ENCODE measurements at places on chromosomes 2 and 18.

- no peak for DNase-seq
Measured at GRCh38 chr18:58288921-58289797, 245.1 kb downstream of the NEDD4L start.

DNA sequence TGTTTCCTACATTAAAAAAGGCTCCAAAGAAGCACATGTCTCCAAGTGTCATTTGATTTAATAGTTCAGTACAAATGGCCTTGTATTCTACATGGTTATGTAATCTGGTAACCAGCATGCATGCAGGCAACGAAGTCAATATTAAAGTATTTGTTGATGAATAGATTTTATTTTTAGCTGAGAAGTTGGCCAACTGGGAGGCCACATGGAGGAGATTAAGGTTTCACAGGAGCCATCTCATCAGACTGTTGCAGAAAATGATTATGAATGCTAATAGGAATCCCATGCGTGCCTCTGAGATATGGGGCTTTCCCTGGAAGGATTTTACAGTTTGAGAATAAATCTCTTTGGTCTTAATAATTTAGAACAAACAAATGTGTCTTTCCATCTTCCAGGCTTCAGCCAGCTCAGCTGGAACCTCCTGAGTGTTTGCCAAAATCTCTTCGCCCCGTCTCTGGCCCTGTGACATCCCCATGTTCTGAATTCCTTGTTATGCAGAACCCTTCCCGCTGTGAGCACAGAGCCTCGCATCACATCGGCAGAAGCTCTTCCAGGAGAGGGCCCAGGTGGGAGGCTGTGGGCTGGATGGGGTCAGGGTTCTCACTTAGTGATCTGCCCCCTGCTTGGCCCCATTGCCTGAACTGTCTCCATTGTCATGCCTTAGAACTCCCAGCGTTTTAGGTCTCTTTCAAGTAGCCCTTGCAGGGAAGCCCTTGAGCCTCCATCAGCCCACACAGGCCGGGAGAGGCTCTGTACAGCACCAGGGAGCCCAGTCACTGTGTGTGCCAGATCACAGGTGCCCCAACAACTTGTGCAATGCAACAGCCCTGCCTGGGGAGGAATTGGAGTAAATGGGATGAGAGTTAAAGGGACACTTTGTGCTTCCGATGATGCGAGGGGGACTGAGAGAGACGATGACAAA, 190.5 kb upstream of the TWIST2 start:
- no peak for DNase-seq

DNA sequence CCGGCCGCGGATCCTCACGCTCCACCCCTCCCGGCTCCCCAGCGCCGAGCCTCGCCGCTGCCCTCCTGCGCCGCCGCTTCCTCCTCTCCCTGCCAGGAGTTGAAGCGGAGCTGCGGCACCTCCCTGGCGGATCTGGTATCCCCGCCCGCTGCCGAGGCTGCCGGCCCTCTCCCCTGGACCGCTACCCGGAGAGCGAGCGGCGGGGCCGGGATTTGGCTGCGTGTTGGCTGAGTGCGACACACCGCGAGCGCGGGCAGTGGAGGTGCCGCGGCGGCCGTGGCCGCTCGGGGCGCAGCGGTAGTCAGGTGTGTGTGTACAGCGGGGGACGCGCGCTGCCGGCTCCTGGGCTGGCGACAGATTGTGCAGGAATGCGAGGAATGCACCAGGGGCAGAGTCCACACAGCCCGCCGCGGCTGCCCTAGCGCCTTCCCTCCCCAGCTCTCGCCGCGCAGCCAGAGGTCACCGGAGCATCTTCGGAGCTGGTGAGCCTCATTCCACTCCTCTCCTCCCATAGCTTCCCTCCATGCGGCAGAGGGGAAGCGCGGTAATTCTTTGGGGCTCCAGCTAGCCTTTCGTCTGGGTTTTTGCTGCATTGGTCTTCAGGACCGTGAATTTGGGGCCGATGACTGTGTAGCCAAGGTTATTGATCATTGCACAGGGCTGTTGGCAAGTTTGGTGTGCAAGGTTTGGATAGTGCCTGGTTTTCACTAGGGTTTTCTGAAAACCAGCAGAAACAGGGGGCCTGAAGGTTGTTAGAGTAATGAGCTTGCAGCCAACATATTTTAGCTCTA, 1.3 kb downstream of the PKP4 start:
- peak; percentile 47 for DNase-seq

GRCh38 chr18:22279741-22280452, 110.5 kb downstream of the GATA6 start:
- no peak for DNase-seq

GRCh38 chr2:47190188-47190881, 35.2 kb upstream of the STPG4 start:
- DNase-seq, result no peak

GRCh38 chr18:41850781-41851180, 104.3 kb upstream of the PIK3C3 start:
- DNase-seq, result no peak

Data from stimulated activated CD4-positive, alpha-beta T cell treated with anti-CD3 and anti-CD28 coated beads, Interleukin-12 subunit alpha, Interleukin-12 subunit beta, amount 100 ng/mL, for 48 hours (primary cell).